Activated CD4-positive, alpha-beta T cell treated with anti-CD3 and anti-CD28 coated beads, Interleukin-2, amount 10 ng/mL, durations not matched to agents 7 days and 5 days (primary cell): ENCODE measurements at places on chromosomes 4 and X. TPM values are rescaled to one million over a fixed set of nuclear protein-coding genes. Genes with fewer than 3 reads are reported as not detected.

DNA sequence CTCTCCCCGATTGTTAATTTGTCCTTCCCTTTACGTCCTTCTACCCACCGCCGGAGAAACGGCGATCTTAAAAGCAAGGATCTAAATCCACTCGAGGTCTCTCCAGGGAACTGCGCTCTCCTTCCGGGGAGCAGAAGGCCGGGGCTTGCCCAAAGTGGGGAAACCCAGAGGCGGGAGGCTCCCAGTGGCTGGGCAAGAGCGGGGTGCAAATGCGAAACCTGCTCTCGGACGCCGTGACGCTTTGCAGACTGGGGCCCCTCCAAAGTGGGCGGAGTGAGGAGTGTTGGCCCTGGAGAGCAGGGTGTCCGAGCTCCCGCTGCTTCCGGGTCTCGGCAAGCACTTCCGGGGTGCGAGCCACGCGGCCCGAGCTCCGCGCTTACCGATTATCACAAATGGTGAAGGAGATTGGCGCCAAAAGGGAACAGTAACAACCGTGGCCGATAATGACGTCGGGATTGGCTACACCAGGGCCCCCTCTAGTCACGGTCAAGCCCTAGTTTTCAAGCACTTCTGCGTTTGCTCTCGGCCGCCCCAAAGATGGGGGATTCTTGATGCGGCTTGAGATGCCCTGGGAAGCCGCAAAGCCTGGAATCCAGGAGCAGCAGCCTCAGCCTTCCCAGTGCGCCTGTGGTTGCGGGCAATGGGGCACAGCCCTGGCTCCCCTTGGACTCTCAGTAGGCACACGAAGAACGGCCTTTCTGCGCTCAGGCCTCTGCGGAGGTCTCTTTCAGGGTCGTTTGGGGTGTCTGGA lies 29.0 kb downstream of the HAND2 start:
- H3K36me3 ChIP-seq: peaks cover 12% of the 10 kb centered on the region
- H3K27me3 ChIP-seq: peaks cover 81% of the 10 kb centered on the region
- H3K4me3 ChIP-seq: peak overlapping the region; percentile 28
- peak overlapping the region; percentile 13 for H3K27ac ChIP-seq

Gene SLC25A6
- total RNA-seq: 259 TPM

- H3K27me3 ChIP-seq: no peaks in the 10 kb centered on the region
- DNase-seq: no peak
- no peak overlapping the region for H3K4me3 ChIP-seq
- no peak overlapping the region for H3K27ac ChIP-seq
Measured at GRCh38 chrX:1327651-1328304, 8.8 kb upstream of the IL3RA start.

GRCh38 chr4:53189011-53189410 lies 176.8 kb downstream of the SCFD2 start:
- H3K27me3 ChIP-seq: no peaks in the 10 kb centered on the region
- no peak overlapping the region for H3K4me3 ChIP-seq
- no peaks in the 10 kb centered on the region for H3K4me1 ChIP-seq
- H3K27ac ChIP-seq: no peak overlapping the region
- no peak for DNase-seq
- H3K36me3 ChIP-seq: no peaks in the 10 kb centered on the region

Gene ETDB
- not detected for total RNA-seq
